ENCODE measurements at places on chromosomes 3 and 15.

- DNase-seq: no peak
Observed at GRCh38 chr3:128496602-128497304, 3.8 kb upstream of the GATA2 start.

DNA sequence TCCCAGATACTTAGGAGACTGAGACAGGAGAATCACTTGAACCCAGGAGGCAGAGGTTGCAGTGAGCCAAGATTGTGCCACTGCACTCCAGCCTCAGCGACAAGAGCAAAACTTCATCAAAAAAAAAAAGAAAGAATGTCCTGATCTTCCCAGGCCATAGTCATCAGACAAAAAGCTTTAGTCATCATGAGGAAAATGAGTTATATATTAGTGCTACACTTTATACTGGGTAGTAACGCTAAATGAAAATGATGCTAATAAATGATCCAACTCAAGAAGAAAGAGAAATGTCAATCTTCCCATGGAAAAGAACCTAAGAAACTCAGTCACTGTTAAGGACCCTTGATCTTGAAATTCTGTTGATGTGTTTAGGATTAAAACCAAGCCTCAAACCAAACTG, 26.3 kb upstream of the TRIM59 start:
- DNase-seq: no peak

- DNase-seq: no peak
Observed at GRCh38 chr3:85254738-85255137, 295.9 kb downstream of the CADM2 start.

DNA sequence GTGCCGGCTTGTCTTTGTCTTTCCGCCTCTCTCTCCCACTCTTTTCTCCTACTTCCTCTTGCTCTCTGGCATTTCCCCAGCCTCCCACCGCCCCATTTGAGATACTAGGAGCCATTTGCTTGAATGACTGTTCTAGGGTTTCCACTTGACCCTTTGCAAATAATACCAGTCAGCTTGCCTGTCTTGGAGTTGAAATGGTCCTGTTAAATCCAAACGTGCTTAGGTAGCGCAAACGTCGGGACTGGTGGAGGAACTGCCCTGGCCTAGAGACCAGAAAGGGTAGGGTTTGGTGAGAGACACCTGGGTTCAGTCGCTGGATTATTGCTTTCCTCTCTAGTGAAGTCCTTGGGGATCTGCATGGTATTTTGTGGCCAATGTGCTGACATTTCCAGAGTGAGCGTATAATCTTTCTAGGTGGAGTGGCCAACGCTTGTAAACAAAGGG, 10.6 kb downstream of the ZIC1 start:
- no peak for DNase-seq

DNA sequence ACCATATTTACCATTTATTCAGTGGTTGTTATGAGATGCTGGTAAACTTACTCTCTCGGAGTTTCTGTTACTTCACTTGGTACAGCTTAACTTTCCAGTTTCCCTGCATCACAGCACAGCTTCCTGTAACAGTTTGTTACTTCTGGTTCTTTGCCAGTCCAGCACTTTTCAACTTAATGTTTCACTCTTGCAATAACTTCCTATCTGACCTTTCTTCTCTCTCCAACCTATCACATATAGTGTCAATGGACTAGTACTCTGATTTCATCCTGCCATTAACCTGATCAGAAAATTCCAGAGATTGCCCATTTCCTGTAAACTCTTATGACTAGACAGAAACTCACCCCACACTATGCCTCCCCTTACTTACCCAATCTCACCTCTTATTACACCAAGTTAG, 3.9 kb upstream of the ATP11B start:
- DNase-seq: no peak

GRCh38 chr3:12224181-12225147, 64.4 kb upstream of the PPARG start:
- no peak for DNase-seq

GRCh38 chr3:12593473-12593872, 36.6 kb downstream of the MKRN2 start:
- DNase-seq: no peak

- DNase-seq: no peak
Observed at GRCh38 chr3:107524326-107524840, 1.6 kb downstream of the BBX start.

GRCh38 chr15:63480441-63480821, 24.0 kb upstream of the USP3 start:
- DNase-seq: no peak

GRCh38 chr3:49673121-49673714, 933 bp upstream of the APEH start:
- DNase-seq: no peak

- DNase-seq: no peak
Observed at GRCh38 chr3:90034038-90034437, 926.6 kb downstream of the EPHA3 start.

GRCh38 chr15:37981775-37982174, 47.3 kb downstream of the TMCO5A start:
- DNase-seq: no peak

DNA sequence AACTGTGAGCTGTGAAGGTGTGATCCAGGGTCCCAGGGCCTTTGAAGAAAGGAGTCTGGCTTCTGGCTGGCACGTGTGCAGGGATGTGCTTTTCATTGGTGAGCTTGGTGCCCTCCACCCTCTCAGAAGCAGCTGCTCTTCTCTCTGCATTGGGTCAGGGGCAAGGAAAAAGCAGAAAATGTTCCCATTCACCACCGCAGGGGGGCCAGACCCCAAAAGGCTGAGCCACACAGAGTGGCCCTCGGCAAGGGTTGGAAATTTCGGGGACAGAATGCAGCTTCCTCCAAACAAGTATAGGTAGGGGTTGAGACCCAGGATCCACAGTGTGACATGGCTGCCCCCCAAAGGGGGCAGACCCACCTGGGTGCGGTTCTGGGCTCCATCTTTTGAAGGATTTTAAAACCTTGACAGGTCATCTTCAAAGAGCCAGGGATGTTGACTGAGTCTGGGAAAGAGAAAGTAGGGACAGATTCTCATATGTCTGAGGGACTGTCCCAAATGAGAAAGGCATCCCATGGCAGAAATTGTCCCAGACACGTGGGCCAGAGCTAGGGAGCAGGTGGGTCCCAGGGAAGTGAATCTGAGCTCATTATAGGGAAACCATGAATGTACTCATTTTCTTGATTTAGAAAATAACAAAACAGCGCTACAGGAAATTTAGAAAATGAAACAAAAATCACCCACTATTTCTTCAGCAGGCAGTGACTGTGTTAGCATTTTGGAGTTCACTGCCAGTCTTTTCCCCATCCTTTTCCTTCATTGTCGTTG, 2.7 kb downstream of the CSK start:
- DNase-seq: no peak

DNA sequence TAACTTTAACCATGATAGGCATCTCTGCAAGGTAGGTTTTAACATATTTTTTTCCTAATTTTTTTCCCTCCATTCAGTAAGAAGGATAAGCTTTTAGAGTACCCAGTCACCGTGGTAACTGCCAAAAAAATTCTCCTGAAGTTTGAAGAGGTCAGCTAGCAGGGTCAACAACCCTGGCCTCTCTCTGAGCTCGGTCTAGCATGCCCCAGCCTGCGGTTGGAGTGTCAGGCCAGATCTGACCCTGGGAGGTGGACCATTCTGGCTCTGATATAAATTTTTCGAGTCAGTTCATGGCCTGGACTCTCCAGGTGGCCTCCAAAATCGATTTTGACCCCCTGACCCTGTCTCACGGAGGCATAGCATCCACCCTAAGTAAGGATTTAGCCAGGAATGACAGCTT, 29.7 kb downstream of the SOX2 start:
- no peak for DNase-seq

DNA sequence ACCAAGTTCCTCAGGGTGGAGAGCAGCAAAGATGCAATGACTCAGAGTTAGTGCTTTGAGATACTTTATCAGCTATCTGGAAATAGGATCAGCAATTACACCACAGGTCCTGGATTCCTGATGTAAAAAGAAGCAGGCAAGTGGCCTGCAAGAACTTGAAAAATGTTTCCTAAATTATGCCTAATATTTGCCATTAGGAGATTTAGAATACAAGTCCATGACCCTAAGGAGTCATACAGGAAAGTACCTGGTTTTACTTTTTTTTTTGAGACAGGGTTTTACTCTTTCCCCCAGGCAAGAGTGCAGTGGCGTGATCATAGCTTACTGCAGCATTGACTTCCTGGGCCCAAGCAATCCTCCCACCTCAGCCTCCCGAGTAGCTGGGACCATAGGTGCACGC, 78.8 kb upstream of the CRBN start:
- no peak for DNase-seq

- DNase-seq: no peak
Observed at GRCh38 chr3:158845765-158846350, 44.0 kb downstream of the MFSD1 start.
